ENCODE measurements at places on chromosomes 3 and 15.

DNA sequence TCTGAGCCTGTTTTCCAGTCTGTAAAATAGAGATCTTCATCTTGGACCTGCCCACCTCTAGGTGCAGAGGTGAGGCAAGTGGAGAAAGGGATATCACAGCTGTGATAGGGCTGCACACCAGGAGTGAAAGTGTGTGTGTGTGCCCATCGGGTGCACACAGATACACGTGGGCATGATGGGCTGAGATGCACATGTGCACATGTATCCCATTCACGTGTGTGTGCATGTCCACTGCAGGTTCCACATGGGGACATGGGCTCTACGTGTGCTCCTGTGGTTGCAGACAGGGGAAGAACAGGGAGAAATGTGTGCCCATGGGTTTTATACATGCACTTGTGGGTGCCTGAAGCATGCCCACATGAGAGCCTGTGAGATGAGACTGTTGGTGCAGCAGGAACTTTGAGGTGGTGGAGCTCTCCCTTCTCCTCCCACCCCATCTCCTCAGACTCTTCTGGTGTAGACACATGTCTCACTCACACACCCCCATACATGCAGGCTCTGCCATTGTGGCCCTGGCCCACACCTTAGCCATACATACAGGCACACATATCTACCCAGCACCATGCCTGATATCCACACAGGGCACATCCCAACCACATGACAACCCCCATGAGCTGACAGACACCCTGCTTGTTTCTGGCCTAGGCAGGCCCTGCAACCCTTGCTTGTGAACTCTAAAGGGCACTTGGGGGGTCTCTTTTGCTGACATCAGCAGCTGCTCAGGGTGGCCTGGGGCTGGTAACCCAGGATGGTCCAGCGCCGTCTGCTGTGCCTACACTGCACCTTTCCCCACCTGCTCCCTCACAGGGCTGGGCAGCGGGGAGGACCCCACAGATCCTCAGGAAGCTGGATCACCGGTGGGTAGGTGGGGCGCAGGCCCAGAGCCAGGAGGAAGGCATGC, 57.7 kb upstream of the TMEM115 start:
- H3K4me1 ChIP-seq = no peaks in the 10 kb centered on the region
- no peak overlapping the region for H3K27ac ChIP-seq
- no peaks in the 10 kb centered on the region for H3K27me3 ChIP-seq
- H3K36me3 ChIP-seq = no peaks in the 10 kb centered on the region
- DNase-seq = no peak
- H3K4me3 ChIP-seq = no peak overlapping the region

- no peak overlapping the region for H3K27ac ChIP-seq
- no peak for DNase-seq
- H3K27me3 ChIP-seq = no peaks in the 10 kb centered on the region
- H3K36me3 ChIP-seq = no peaks in the 10 kb centered on the region
- H3K4me1 ChIP-seq = peaks cover 5% of the 10 kb centered on the region
- no peak overlapping the region for H3K4me3 ChIP-seq
Observed at GRCh38 chr3:105798381-105798934, 70.4 kb downstream of the CBLB start.

- H3K27me3 ChIP-seq = no peaks in the 10 kb centered on the region
- H3K27ac ChIP-seq = no peak overlapping the region
- no peak for DNase-seq
- no peaks in the 10 kb centered on the region for H3K4me1 ChIP-seq
- no peak overlapping the region for H3K4me3 ChIP-seq
- H3K36me3 ChIP-seq = no peaks in the 10 kb centered on the region
Observed at GRCh38 chr15:45102226-45102625, 11.7 kb downstream of the DUOX2 start.

DNA sequence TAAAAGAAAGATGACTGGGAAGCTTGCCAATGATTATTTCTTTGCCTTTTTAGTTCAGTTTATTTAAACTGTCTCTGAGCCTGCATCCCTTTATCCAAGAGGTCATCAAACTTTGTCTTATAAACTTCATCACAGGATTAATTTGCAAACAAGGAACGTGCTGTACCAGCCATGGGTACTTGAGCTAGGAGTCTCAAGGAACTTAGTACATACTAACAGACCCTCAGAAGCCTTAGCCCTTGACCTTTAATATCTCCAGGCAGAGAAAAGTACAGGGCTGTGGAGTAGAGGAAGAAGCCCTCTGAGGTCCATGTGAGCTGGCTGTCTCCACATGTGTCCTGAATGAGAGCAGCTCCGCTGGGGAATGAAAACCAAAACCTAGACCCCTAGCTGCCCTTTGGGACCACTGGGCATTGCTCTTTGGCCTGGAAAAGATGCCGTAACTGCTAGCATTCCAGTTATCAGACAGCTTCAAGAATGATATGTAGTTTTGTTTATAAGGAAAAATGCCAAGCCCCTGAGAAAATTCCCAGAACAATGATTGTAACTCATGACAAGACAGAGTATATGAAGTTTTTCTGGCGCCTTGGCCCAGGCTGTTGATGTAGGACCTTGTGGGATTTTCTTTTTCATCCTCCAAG, 92.1 kb downstream of the ASB7 start:
- H3K4me1 ChIP-seq = no peaks in the 10 kb centered on the region
- no peak for DNase-seq
- H3K4me3 ChIP-seq = no peak overlapping the region
- no peaks in the 10 kb centered on the region for H3K36me3 ChIP-seq

DNA sequence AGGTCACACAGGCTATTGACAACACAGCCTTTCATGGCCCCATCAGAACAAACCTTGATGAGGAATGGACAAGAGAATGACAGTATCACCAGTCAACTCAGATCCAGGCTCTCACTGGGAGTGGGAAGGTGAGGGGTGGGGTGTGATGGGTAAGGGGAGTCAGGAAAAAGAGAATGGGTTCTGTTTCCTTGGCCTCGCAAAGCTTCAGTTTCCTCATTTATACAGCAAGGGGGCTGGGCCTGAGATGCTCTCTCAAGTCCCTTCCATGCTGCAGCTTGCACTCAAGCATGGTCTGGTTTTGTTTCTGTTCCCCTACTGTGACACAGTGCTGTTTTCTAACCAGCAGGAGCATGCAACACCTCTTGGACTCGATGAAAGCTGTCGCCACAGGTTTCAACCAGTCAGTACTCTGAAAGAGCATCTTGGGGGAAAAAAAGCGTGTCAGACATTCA, 65.7 kb upstream of the IL12A start:
- H3K27ac ChIP-seq = no peak overlapping the region
- no peak overlapping the region for H3K4me3 ChIP-seq
- no peak for DNase-seq

GRCh38 chr3:177107461-177108239, 89.6 kb downstream of the TBL1XR1 start:
- H3K27me3 ChIP-seq = no peaks in the 10 kb centered on the region
- peaks cover 6% of the 10 kb centered on the region for H3K4me1 ChIP-seq
- DNase-seq = no peak
- no peak overlapping the region for H3K4me3 ChIP-seq
- H3K27ac ChIP-seq = no peak overlapping the region

DNA sequence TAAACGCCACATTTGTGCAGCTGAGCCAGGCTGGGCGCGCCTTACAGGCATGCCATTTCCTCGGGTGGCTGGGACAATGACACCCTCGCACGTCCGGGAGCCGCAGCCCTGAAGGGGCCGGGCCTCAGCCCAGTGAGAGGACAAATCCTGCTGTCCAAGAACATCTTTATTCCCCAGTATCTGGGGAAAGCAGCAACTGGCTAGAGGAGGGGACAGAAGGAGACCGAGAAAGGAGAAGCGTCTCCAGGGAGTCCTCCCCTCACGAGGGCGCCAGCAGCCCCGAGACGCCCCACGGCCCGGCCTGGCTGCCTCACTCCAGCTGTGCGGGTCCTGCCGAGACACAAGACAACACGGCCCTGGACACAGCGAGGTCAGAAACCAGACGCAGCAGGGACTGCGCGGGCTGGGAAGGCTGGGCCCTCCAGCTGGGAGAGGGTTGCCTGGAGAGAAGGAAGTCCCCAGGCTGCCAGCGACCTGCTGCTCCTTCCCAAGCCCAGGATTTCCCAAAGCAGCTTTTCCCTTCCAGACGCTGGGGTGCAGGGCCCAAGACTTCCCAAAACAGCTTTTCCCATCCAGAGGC, 130.2 kb downstream of the CHSY1 start:
- no peaks in the 10 kb centered on the region for H3K36me3 ChIP-seq
- no peaks in the 10 kb centered on the region for H3K4me1 ChIP-seq
- no peaks in the 10 kb centered on the region for H3K27me3 ChIP-seq
- peak overlapping the region; percentile 9 for H3K27ac ChIP-seq
- DNase-seq = peak; percentile 72
- no peak overlapping the region for H3K4me3 ChIP-seq

DNA sequence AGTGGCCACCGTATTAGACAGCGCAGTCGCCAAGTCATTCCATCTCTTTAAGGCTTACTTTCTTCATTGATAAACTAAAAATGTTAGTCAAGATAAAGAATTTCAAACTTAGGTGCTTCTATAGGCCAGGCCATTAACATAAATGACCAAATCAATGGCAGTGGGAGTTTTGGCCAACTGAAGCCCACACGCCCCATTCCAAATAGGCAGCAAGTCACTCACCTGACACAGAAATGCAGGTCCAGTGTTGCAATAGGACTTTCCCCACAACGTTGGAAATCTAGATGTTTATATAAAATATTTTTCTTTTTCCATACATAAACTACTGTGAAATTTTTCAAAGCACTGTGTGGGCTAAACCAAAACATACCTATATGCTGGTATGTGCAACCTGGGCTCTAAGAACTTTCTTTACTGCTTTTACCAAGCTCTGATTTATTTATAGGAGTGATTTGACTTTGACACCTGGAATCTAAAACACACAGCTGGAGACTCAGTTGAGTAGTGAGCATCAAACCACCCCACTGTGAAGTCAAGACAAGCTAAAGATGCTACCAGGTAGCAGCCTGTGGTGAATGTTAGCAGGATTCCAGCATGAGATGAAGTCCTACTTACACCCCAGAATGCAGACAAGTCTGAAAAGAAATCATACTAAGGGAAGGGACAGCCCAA, 15.1 kb downstream of the GOLIM4 start:
- no peak overlapping the region for H3K4me3 ChIP-seq
- no peaks in the 10 kb centered on the region for H3K27me3 ChIP-seq
- no peak for DNase-seq
- no peaks in the 10 kb centered on the region for H3K4me1 ChIP-seq

DNA sequence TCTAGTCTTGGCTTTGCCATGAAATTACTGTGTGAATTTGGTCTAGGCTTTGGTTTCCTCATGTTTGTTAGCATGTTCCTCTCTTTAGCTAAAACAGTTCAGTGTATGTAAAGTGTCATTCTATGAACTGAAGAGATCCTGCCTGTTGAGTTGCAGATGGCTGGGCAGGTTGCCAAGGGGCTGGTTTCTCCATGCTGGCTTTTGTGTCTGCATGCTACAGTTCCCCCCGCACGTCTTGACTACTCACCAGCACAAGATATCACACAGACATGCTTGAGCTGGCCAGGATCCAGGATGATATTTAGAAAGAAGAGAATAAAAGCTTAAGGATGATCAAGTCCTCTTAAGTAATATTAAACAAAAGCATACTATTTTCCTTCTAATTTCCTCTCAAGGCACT, 90.2 kb downstream of the CERS3 start:
- H3K27me3 ChIP-seq = no peaks in the 10 kb centered on the region
- H3K27ac ChIP-seq = no peak overlapping the region
- no peak overlapping the region for H3K4me3 ChIP-seq
- no peaks in the 10 kb centered on the region for H3K36me3 ChIP-seq
- no peaks in the 10 kb centered on the region for H3K4me1 ChIP-seq

- peaks cover 25% of the 10 kb centered on the region for H3K36me3 ChIP-seq
- H3K27me3 ChIP-seq = no peaks in the 10 kb centered on the region
- no peak for DNase-seq
- peaks cover 18% of the 10 kb centered on the region for H3K4me1 ChIP-seq
- no peak overlapping the region for H3K4me3 ChIP-seq
- no peak overlapping the region for H3K27ac ChIP-seq
Observed at GRCh38 chr15:66721020-66721419, 19.0 kb downstream of the SMAD6 start.

DNA sequence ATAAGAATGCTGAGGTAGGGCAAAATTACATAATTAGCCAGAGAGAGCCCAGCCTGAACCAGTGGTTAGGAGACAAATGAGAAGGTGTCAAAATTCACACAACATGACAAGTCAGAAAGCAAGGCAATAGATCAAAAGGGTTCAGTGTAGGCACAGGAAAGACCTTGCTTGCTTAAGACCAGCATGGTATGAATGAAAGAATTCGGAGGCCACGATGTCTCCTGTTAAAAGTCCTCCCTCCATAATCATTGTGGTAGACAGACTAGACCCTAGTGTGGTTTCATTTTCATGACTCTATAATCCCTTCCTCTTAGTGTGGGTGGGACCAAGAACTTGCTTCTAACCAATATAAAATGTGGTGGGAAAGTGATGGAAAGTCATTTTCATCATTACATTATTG, 98.7 kb upstream of the ANKRD28 start:
- no peaks in the 10 kb centered on the region for H3K27me3 ChIP-seq
- no peak for DNase-seq
- no peaks in the 10 kb centered on the region for H3K36me3 ChIP-seq
- H3K4me1 ChIP-seq = peaks cover 4% of the 10 kb centered on the region
- no peak overlapping the region for H3K4me3 ChIP-seq

GRCh38 chr3:40278791-40279190, 30.7 kb upstream of the EIF1B start:
- no peak for DNase-seq
- no peaks in the 10 kb centered on the region for H3K27me3 ChIP-seq
- no peak overlapping the region for H3K4me3 ChIP-seq
- no peak overlapping the region for H3K27ac ChIP-seq
- H3K36me3 ChIP-seq = no peaks in the 10 kb centered on the region

DNA sequence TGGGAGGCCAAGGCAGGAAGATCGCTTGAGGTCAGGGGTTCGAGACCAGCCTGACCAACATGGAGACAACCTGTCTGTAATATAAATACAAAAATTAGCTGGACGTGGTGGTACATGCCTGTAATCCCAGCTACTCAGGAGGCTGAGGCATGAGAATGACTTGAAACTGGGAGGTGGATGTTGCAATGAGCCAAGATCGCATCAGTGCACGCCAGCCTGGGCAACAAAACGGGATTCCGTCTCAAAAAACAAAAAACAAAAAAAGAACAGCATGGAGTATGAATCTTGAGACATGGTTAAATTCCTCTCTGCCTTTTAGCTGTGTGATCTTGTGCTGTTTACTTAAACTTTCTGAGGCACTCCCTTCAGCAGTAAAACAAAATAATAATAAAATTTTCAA, 244.9 kb downstream of the FGF12 start:
- no peaks in the 10 kb centered on the region for H3K36me3 ChIP-seq
- H3K27me3 ChIP-seq = no peaks in the 10 kb centered on the region
- DNase-seq = no peak
